Gastrocnemius medialis (tissue), 4 donors: ENCODE measurements at places on chromosomes 6 and 20. TPM values are rescaled to one million over a fixed set of nuclear protein-coding genes. Genes with fewer than 3 reads are reported as not detected.

RSPO3 gene
- total RNA-seq = 7.5 TPM

DNA sequence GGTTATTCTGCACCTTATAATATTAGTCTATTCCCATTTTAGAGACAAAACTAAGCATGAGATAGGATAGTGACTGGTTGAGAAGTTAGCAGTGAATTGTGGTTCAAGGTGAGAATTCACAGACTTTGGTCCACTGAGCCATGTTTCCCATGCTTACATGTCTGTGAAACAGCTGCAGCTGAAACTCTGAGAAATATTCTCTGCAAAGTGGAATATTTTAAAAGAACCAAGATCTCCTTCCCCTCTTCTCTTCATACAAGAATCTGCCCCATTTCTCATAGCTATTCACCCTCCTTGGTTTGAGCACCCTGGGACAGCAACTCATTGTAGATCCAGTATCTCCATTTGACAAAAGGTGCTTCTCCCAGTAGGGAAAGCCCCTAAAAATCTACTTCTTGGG, 70.2 kb upstream of the TMEM170B start:
- no peaks in the 10 kb centered on the region for H3K27me3 ChIP-seq
- DNase-seq = no peak
- H3K27ac ChIP-seq = no peak overlapping the region
- H3K4me1 ChIP-seq = no peaks in the 10 kb centered on the region
- no peaks in the 10 kb centered on the region for H3K36me3 ChIP-seq
- no peak overlapping the region for H3K4me3 ChIP-seq

GRCh38 chr20:56758706-56759105, 129.6 kb downstream of the TFAP2C start:
- DNase-seq = no peak
- H3K4me3 ChIP-seq = no peak overlapping the region
- no peaks in the 10 kb centered on the region for H3K4me1 ChIP-seq
- H3K27me3 ChIP-seq = no peaks in the 10 kb centered on the region
- no peak overlapping the region for H3K27ac ChIP-seq

- H3K4me1 ChIP-seq = peaks cover 29% of the 10 kb centered on the region
- H3K27me3 ChIP-seq = no peaks in the 10 kb centered on the region
- H3K36me3 ChIP-seq = no peaks in the 10 kb centered on the region
- no peak overlapping the region for H3K4me3 ChIP-seq
These were observed 12.4 kb upstream of the CPNE5 start for GRCh38 chr6:36851626-36852025.

DNA sequence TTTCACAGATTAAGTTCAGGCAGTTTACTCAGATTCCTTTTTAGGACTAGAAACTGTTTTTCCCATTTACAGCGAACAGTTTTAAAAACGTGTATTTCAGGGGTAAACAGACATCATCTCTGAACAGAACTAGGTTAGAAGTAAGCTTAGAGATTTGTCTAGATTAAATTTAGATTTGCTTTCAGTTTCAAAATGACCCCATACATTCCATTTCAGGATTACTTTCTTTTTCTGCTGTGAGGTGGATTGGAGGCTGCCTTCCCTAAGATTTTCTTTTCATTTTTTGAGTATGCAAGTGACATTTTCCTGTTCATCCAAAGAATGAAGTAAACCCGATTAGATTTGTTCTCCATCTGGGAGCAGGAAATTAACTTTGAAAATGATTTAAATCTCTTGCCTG, 747.2 kb downstream of the KHDRBS2 start:
- H3K27ac ChIP-seq = no peak overlapping the region
- no peak for DNase-seq
- no peaks in the 10 kb centered on the region for H3K4me1 ChIP-seq
- H3K27me3 ChIP-seq = no peaks in the 10 kb centered on the region

PTGIS gene
- 8.7 TPM for total RNA-seq

GRCh38 chr6:35096129-35096862, 44.8 kb downstream of the TCP11 start:
- no peak overlapping the region for H3K4me3 ChIP-seq
- H3K36me3 ChIP-seq = no peaks in the 10 kb centered on the region
- H3K27ac ChIP-seq = no peak overlapping the region
- no peak for DNase-seq

- no peak overlapping the region for H3K4me3 ChIP-seq
- no peaks in the 10 kb centered on the region for H3K36me3 ChIP-seq
- no peaks in the 10 kb centered on the region for H3K27me3 ChIP-seq
- DNase-seq = no peak
These were observed 4.4 kb upstream of the PXDC1 start for GRCh38 chr6:3755637-3756545.

SPATS1 gene
- total RNA-seq = not detected

GRCh38 chr6:137230956-137231555, 11.9 kb upstream of the IFNGR1 start:
- no peak for DNase-seq
- no peaks in the 10 kb centered on the region for H3K36me3 ChIP-seq
- peaks cover 17% of the 10 kb centered on the region for H3K4me1 ChIP-seq
- H3K27me3 ChIP-seq = no peaks in the 10 kb centered on the region
- H3K4me3 ChIP-seq = no peak overlapping the region
- no peak overlapping the region for H3K27ac ChIP-seq

PRICKLE4 gene
- 6.2 TPM for total RNA-seq

CDSN gene
- not detected for total RNA-seq

SDCBP2 gene
- total RNA-seq = 2.9 TPM

F13A1 gene
- 19.9 TPM for total RNA-seq

GRCh38 chr6:90222008-90222407, 74.6 kb downstream of the BACH2 start:
- H3K36me3 ChIP-seq = no peaks in the 10 kb centered on the region
- no peaks in the 10 kb centered on the region for H3K27me3 ChIP-seq
- H3K4me3 ChIP-seq = no peak overlapping the region
- H3K4me1 ChIP-seq = peaks cover 33% of the 10 kb centered on the region
- DNase-seq = no peak

- H3K4me1 ChIP-seq = peaks cover 15% of the 10 kb centered on the region
- H3K4me3 ChIP-seq = no peak overlapping the region
- H3K27me3 ChIP-seq = no peaks in the 10 kb centered on the region
These were observed 41.6 kb downstream of the CDKAL1 start for GRCh38 chr6:20575704-20576451.

DNA sequence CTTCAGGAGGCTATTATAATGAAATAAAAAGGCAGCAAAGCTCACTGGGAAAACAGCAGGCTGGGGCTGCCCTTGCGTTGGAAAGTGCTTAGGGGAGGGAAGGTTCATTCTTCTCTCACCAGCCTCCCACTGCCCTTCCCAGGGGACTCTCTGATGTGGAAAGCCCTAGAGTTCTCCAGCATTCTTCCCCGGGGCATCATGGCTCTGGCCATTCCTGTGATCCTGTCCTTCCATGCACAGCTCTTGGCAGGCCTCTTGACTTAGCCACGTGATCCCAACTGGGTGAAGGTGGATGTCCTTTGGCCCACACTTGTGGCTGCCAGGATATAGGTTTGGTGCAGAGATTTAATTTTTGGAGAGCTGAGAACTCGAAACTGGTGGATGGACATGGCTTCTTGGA, 58.0 kb upstream of the ZNF831 start:
- no peaks in the 10 kb centered on the region for H3K4me1 ChIP-seq
- DNase-seq = no peak
- no peaks in the 10 kb centered on the region for H3K36me3 ChIP-seq
- no peak overlapping the region for H3K4me3 ChIP-seq

DNA sequence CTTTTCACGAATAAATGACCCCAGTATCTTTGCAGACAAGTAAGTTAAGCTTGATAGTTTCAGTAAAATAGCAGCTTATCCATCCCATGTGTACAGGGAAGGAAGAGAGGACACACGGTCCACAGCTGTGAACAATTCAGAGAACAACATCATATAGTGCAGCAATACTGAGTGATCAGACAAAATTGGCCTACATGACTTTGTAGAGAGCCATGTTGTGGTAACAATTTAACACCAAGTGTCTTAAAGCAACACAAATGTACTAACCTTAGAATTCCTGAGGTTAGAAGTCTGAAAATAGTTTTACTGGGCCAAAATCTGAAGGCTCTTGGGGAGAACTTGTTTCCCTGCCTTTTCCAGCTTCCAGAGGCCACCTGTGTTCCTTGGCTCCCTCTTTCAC, 12.5 kb downstream of the FAM184A start:
- H3K27me3 ChIP-seq = no peaks in the 10 kb centered on the region
- no peak overlapping the region for H3K27ac ChIP-seq
- DNase-seq = no peak
- H3K4me3 ChIP-seq = no peak overlapping the region
- no peaks in the 10 kb centered on the region for H3K4me1 ChIP-seq

C20orf202 gene
- total RNA-seq = not detected

DNA sequence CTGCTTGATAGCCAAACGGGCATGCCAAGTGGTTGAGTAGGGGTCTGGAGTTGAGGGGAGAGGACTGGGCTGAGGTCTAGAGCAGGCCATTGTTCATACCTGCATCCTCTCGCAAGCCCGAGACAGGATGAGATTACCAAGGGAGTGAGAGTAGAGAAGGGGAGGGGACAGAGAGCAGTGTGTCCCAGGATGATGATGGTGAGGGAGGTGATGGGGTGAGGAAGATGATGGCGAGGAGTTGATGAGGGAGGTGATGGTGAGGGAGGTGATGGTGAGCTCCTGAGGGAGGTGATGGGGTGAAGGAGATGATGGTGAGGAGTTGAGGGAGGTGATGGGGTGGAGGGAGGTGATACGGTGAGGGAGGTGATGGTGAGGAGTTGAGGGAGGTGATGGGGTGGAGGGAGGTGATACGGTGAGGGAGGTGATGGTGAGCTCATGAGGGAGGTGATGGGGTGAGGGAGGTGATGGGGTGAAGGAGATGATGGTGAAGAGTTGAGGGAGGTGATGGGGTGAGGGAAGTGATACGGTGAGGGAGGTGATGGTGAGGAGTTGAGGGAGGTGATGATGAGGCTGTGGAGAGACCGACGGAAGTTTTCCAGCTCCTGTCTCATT, 6.4 kb downstream of the TMEM181 start:
- no peak overlapping the region for H3K27ac ChIP-seq
- DNase-seq = no peak
- H3K36me3 ChIP-seq = no peaks in the 10 kb centered on the region

CLPSL2 gene
- total RNA-seq = not detected

DNA sequence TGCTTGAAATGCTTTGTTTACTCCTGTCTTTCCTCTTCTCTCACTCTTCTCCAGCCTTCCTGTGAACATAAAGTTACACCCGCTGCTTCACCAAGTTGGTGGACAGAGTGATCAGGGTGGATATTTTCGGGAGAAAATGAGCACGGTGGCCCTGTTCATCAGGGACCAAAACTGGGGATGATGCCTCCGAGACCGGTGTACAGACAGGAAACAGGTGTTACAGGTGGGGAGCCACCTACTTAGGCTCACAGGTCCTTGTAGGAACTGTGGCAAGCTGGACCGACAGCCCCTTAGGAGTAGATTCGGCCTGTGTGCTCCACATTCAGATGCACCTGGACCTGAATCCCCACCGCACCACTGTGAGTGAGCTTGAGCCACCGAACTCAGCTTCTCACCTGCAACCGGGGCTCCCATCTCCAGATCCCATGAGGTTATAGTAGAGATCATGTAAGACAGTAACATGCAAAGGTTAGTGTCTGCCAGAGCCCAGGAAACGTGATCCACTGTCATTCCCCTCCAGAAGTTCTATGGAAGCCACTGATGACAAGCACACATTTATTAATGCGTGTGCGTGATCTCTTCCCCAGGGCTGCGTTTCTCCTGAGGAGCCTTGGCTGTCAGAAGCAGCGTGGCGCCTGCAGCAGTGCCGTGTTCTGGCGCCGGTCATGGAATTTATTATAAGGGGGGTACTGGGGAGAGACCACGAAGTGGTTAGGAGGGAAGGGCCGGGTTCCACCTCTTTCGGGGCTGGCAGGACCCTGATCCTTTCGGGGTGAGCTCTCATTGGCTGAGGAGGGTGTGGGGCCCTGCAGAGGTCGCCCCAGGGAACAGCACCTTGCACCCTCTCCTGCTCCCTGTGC, 94.2 kb downstream of the ERMARD start:
- H3K4me1 ChIP-seq = no peaks in the 10 kb centered on the region
- DNase-seq = no peak
- H3K4me3 ChIP-seq = no peak overlapping the region
- no peaks in the 10 kb centered on the region for H3K36me3 ChIP-seq
- H3K27ac ChIP-seq = no peak overlapping the region
- no peaks in the 10 kb centered on the region for H3K27me3 ChIP-seq

SYCP2 gene
- total RNA-seq = 0.10 TPM

DNA sequence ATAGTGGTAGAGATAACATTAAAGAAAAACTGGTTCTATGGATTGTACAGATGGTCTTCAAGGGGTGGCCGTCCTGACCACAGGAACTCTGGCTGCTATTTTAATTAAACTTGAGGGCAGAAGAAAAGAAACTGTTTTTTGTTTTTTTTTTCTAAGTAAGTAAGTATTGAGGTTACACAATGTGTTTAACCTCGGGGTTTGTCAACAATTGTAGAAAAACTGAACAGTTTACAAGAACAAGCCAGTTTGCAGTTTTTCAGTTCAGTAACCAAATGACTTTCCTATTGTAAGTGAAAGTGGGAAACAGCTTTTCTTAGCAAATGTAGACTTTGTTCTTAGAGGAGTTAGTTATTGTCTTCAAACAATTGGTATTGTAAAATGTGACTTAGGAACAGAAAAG, 77.0 kb downstream of the PLCB1 start:
- H3K4me1 ChIP-seq = peaks cover 16% of the 10 kb centered on the region
- H3K36me3 ChIP-seq = no peaks in the 10 kb centered on the region
- H3K27ac ChIP-seq = no peak overlapping the region
- H3K4me3 ChIP-seq = no peak overlapping the region
- no peaks in the 10 kb centered on the region for H3K27me3 ChIP-seq

- H3K27me3 ChIP-seq = no peaks in the 10 kb centered on the region
- H3K4me3 ChIP-seq = peak overlapping the region; percentile 66
- no peaks in the 10 kb centered on the region for H3K36me3 ChIP-seq
- peak; percentile 94 for DNase-seq
These were observed 32.7 kb upstream of the ID4 start for GRCh38 chr6:19804205-19805128.

GRCh38 chr20:50191544-50192363, 1.1 kb downstream of the CEBPB start:
- H3K4me3 ChIP-seq = peak overlapping the region; percentile 86
- DNase-seq = no peak
- no peaks in the 10 kb centered on the region for H3K27me3 ChIP-seq
- peak overlapping the region; percentile 91 for H3K27ac ChIP-seq
- H3K36me3 ChIP-seq = no peaks in the 10 kb centered on the region

HLA-DPA1 gene
- total RNA-seq = 51.8 TPM

GRCh38 chr6:105804000-105804399, 282.1 kb upstream of the PRDM1 start:
- H3K36me3 ChIP-seq = no peaks in the 10 kb centered on the region
- H3K4me1 ChIP-seq = peaks cover 12% of the 10 kb centered on the region
- no peak overlapping the region for H3K4me3 ChIP-seq
- H3K27ac ChIP-seq = no peak overlapping the region
- H3K27me3 ChIP-seq = no peaks in the 10 kb centered on the region

GRCh38 chr20:25036331-25036936, 21.5 kb downstream of the ACSS1 start:
- no peaks in the 10 kb centered on the region for H3K27me3 ChIP-seq
- H3K4me1 ChIP-seq = peaks cover 91% of the 10 kb centered on the region
- H3K27ac ChIP-seq = peak overlapping the region; percentile 95
- DNase-seq = no peak
- H3K4me3 ChIP-seq = no peak overlapping the region
